Stimulated activated CD8-positive, alpha-beta memory T cell treated with anti-CD3 and anti-CD28 coated beads, Interleukin-4, amount 100 ng/mL, for 4 hours (primary cell): ENCODE measurements at places on chromosomes 12 and 14.
A peak's percentile ranks its signal among the peaks of the same experiment; 100 is the strongest.

- DNase-seq: no peak
These were observed 292.9 kb downstream of the RAD51B start for GRCh38 chr14:68112442-68112841.

- DNase-seq: no peak
These were observed 738.1 kb upstream of the TBX3 start for GRCh38 chr12:115421796-115422709.

GRCh38 chr12:120588948-120589930, 8.0 kb upstream of the POP5 start:
- DNase-seq: no peak

DNA sequence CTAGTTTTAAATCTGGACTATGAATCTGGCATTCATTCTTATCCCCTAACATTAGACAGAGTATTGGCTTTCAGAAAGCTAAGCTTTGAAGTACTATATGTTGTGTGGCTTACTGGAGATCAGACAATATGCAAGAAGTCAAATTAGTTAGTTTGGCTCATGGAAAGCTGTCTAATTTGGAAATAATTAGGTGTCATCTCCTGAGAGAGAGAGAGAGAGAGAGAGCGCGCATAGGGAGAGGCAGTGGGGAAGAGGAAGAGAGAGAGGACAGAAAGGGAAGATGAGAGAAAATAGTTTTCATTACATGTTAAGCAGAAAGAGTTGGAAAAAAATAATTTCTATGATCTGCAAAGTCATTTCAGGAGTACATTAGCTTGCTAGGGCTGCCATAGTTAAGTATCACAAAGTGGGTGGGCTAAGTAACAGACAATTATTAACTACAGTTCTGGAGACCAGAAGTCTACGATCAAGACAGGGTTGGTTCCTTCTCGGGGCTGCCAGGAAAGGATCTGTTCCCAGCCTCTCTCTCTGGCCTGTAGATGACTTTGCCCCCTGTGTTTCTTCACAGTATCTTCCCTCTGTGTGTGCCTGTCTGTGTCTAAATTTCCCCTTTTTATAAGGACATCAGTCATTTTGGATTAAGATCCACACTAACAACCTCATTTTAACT, 404.2 kb downstream of the RGS6 start:
- no peak for DNase-seq

GRCh38 chr14:40113671-40114070, 681.4 kb upstream of the FBXO33 start:
- DNase-seq: no peak

GRCh38 chr14:100306998-100307765, 938 bp upstream of the SLC25A29 start:
- DNase-seq: no peak

DNA sequence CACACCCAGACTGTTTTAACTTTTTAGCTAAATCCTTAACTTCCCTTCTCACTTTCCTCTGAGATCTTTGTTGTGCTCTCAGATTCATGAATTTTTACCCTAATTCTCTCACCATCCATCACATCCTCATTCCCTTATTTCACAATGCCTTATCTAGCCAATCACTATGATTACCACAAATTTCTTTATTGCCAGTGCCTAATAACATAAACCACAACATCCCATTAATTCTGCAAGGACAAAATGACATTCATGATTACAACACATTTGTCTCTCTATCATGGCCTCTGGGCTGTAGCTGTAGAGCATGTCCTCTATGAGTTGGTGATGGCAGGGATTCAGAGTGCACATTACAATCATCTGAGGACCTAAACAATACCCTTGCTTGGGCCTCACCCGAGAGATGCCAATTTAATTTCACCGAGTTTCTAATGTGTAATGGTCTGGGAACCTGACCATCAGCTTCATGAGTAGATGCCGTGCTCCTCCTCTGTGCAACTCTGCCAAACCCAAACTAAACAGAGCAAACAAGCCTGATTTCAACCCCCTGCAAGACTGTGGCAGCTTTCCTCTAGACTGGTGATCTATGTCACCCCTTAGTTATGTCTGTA, 99.3 kb downstream of the SPTSSA start:
- no peak for DNase-seq

DNA sequence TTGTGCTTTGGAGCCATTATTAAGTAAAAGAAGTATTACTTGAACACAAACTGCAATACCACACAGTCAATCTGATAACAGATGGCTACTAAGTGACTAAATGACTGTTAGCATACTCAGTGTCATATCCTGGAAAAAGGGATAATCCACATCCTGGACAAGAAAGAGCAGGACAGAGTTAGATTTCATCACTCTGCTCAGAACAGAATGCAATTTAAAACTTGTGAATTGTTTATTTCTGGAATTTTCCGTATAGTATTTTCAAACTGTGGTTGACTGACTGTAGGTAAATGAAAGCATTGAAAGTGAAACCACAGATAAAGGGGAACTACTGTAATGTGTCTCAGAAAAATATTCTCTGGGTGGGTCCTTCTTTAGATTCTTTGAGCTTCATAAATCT, 458.8 kb downstream of the TMEM117 start:
- DNase-seq: no peak

- no peak for DNase-seq
These were observed 86.3 kb downstream of the ASCL1 start for GRCh38 chr12:103043531-103044486.

DNA sequence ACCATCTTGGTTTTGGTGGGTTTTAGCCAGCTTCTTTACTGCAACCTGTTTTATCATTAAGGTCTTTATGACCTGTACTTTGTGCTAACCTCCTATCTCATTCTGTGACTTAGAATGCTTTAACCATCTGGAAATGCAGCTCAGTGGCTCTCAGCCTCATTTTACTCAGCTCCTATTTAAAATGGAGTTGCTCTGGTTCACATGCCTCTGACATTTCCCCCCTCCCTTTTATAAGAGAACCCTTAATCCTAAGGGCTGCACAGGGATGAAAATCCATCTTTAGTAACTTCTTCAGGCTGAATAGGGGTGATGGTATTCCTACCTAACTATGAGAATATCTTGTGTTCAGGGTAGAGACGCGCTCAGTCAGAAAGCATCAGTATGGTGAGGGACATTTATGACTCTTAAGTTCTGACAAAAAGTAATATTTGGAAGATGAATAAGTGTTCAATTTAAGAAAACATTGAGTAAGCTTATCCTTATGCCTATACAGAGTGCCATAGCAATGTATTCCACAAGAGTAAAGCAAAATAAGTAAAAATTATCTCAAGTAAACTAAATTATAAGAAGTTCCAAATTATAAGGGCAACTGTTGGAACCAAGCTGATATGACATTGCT, 15.2 kb downstream of the SLC38A1 start:
- no peak for DNase-seq

DNA sequence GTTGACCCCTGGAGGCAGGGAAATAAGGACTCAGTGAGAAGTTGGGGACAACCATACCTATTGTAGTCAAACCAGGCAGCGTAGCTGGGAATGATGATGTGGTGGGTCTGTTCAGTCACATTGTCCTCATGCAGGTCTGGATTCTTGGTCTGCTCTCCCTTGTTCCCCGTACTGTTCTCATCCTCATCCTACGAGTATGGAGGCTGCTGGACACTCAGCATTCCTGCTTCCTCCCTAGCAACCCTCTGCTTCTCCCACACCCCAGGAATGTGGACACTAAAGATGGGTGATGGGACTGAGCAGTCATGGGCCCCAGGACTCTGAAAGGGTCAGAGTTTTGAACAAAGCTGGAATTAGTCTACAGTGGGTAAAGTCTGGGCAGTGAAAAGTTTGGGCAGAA, 10.9 kb downstream of the SMARCC2 start:
- DNase-seq: no peak

DNA sequence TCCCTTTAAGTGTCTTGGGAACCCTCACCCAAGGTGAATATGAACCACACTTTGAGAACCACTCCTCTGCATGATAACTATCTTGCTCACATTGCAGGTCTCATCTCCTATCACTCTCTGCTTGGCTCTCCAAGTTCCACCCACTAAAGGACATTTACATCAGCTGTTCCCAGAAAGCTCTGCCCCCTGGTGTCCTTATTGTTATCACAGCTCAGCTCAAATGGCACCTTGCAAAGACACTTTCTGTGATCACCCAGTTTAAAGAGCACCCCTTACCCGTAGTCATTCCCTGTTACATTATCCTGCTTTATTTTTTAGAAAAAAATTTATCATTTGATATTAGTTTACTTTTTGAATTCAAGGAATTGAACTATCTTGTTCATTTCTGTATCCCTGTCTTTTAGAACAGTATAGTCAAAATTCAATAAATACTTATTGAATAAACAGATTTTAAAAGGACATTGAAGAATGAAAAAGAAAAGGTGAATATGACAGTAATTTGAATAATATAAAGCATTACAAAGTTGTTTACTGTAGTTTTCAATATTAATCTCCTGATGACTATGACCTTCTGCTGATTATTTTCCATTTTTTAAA, 20.5 kb upstream of the GUCY2C start:
- no peak for DNase-seq

- DNase-seq: peak; percentile 23
These were observed 481 bp downstream of the MAX start for GRCh38 chr14:65101631-65102440.

GRCh38 chr14:23146351-23146910, 27.4 kb upstream of the CEBPE start:
- DNase-seq: no peak

GRCh38 chr12:76669981-76670380, 93.9 kb upstream of the ZDHHC17 start:
- no peak for DNase-seq

DNA sequence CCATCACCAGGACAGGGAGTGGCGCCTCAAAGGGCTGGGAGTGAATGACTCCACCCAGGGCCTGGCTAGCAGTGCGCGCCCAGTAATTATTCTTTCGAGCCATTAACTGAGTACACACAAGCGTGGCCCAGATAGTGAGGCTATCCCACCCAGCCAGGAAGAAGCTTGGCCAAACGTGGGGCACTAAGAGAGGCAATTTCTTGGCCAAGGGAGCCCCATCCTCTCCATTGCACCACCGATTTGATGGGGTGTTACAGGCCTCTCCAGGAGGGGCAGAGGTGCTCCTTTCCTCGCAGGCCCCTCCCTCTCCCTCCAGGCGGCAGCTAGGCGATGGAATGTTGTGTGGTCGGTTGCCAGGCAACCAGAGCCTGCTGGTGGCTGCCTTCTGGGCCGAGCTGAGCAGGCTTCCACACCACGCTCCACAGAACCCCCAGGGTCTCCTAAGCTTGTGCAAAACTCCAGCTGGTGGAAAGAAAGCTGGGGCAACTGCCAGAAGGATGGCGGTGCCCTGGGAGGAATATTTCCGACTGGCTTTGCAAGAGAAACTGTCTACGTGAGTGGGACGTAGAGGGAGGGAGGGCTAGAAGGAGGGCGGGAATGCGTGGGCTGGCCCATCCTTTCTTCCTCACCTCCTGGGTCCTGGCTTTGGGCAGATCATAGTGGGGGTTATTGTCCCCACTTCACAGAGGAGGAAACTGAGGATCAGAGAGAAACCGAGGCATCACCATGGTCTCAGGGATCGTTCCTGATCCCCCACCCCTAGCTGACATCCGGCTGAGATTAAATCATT, at the start of gene CFAP73:
TSS of gene CFAP73 (plus strand) at position 364 of the 790 bp plus-strand sequence. CDS start at position 498, 134 bp downstream.
- DNase-seq: no peak

DNA sequence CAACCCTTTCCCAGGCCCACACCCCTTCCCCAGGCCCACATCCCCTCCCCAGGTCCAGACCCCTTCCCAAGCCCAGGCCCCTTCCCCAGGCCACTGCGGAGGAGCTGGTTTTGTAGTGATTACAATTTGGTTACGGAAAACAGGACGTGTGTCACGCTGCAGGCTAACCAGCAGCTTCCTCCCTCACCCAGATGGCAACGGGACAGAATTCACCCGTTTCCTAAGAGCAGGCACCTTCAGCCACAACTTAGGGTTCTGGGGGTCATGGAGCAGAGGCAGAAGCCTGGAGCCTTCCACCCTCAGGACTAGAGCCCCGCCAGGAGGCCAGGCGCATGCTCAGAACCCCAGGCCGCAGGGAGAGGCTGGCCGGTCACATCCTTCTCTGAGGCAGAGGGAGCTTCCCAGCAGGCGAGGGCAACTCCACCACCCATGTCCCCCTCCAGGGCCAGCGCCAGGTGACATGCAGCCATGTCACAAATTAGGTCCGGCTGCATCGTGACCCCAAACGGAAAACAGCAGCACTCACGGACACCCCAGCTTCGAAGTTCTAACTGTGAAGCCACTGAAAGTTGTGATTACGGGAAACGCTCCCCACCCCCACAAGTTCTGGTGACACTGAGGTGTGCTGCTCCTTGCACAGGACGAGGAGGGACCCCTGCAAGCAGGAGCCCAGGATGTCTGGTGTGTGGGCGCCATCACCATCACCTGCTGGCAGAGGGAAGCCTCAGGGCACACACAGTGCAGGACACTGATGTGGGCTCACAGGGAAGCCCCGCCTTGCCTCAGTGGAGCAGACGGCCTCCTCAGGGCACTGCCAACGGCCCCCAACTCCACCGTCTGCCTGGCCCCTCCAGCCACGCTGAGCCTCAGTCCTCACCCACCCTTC, 7.7 kb downstream of the BRF1 start:
- DNase-seq: no peak

- no peak for DNase-seq
These were observed 341 bp downstream of the ZNF10 start for GRCh38 chr12:133130808-133131128.

DNA sequence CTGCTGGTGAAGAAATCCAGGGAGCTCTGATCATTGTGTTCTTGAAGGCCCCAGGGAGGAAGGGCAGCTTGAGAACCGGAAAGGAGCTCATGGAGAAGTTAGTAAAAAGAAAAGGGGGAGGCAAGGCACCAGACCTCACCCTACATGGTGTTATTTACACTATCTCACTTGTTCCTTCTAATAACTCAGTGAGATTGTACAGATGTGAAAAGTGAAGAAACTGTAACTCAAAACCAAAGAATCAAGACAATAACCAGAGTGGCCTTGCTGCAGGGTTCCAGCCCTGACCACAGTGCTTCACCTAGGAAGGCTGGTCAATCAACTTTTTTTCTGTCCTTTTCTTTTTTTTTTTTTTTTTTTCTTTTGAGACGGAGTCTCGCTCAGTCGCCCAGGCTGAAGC, 353.6 kb downstream of the TMTC2 start:
- DNase-seq: no peak

- DNase-seq: no peak
These were observed 66.2 kb downstream of the PRMT8 start for GRCh38 chr12:3557116-3557697.

- no peak for DNase-seq
These were observed 16.7 kb downstream of the PLEK2 start for GRCh38 chr14:67395086-67395875.

DNA sequence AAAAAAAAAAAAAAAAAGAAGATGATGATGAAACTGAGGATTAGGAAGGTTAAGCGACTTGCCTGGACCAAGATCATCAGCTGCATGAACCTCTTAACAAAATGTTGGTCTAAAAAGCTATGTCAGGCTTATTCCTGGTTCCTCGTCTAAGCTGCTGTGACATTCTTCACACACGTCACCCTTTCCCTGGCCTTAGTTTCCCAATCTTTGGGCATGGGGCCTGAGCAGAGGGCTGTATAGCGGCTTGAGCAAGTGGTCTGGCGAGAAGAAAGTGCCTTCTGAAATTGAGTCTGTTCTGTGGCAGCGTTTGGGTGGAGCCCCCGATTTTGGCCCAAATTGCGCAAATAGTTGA, 58.7 kb upstream of the CCND2 start:
- no peak for DNase-seq

- no peak for DNase-seq
These were observed 354.7 kb upstream of the TMTC1 start for GRCh38 chr12:30138483-30138882.
